Mesothelial cell of epicardium (in vitro differentiated cells): ENCODE measurements at places on chromosomes 1 and 21.

DNA sequence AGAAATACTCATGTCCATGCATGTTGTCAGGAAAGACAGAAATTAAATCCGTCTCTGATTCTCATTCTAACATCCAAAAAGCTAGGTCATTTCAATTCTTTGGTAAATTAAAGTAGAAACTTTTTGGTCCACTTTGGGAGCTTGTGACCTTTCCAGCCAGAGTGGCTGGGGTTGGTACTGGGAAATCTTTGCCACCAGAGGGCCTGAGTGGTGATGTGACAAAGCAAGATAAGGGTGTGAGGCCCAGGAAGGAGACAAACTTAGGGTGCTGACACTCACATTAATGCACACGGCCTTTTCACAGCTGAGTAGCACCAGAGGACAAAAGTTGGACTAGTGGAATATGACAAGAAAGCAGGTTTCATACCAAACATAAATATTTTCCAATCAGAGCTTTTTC, 144.3 kb downstream of the DNM3 start:
- no peak overlapping the region for H3K27ac ChIP-seq
- no peak overlapping the region for H3K4me3 ChIP-seq
- no peaks in the 10 kb centered on the region for H3K36me3 ChIP-seq
- peaks cover 8% of the 10 kb centered on the region for H3K4me1 ChIP-seq
- no peaks in the 10 kb centered on the region for H3K27me3 ChIP-seq

DNA sequence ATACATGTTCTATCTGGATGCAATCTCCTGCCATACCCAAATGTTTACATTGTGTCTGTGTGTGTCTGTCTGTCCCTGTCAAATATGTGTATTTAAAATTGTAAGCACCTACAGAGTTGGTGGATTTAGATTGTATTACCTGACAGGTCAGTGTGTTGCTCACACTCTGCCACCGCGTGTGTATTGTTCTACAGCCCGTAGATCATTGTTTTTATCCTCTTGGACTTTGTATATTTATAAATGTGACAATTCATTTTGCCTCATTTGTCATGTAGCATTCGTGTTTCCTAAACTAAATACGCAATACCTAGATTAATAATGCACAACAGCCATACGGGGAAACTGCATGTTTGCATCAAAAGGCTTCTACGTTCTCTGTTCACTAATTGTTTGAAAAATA, 634 bp downstream of the ALG14 start:
- no peaks in the 10 kb centered on the region for H3K27me3 ChIP-seq
- peak overlapping the region; percentile 98 for H3K27ac ChIP-seq
- H3K36me3 ChIP-seq, result peaks cover 2% of the 10 kb centered on the region
- no peak for DNase-seq
- peak overlapping the region; percentile 97 for H3K4me3 ChIP-seq

- H3K4me1 ChIP-seq, result no peaks in the 10 kb centered on the region
- no peaks in the 10 kb centered on the region for H3K36me3 ChIP-seq
- no peaks in the 10 kb centered on the region for H3K27me3 ChIP-seq
- H3K4me3 ChIP-seq, result no peak overlapping the region
Observed at GRCh38 chr1:189424746-189425331, 1052.8 kb downstream of the BRINP3 start.

DNA sequence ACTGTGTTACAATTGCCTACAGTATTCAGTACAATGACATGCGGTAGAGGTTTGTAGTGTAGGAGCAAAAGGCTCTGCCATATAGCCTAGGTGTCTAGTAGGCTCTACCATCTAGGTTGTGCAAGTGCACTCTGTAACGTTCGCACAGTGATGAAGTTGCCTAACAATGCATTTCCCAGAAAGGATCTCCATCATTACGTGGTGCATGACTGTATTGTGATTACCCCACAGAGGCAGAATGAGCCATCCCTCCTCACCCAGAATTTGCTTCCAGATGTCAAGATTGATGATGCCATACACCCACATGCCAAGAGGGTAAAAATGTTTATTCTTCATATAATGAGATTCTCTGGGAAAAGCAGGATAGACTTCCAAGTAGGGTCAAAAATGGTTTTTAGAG, 199.3 kb upstream of the CTTNBP2NL start:
- H3K36me3 ChIP-seq, result no peaks in the 10 kb centered on the region
- H3K27ac ChIP-seq, result no peak overlapping the region
- peaks cover 14% of the 10 kb centered on the region for H3K27me3 ChIP-seq
- H3K4me1 ChIP-seq, result no peaks in the 10 kb centered on the region

GRCh38 chr21:35579520-35580293, 480.6 kb downstream of the SETD4 start:
- H3K36me3 ChIP-seq, result no peaks in the 10 kb centered on the region
- H3K27me3 ChIP-seq, result peaks cover 10% of the 10 kb centered on the region
- no peak overlapping the region for H3K4me3 ChIP-seq
- no peak overlapping the region for H3K27ac ChIP-seq

DNA sequence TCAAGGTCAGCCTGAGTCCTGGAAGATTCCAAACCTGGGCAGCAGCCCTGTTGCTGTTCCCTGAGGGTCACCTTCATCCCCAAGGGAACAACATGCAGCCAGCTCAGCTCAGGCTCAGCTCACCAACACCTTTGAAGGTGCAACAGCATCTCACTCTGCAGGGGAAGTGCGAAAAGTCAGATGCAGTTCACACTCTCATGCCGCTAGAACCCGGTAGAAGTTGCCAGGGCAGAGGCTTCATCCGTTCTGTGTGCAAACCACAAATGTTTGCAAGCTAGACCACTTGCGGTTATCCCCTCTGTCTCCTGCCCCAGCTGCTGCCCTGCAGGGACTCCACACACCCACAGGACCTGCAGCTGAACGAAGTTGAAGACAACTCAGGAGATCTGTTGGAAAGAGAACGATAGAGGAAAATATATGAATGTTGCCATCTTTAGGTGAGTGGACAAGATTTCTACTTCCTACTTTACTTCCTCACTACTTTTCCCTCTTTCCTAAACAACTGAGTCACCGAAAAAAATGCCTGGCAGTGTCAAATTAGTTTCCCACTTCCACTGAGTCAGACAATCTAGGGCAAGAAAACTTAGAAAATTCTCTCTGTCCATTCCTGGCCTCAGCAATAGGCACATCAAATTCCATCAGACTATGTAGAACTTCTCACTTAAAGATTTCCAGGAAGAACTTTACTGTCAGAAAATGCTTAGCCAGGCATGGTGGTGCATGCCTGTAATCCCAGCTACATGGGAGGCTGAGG, 1.8 kb upstream of the FCRL6 start:
- H3K27ac ChIP-seq, result no peak overlapping the region
- no peaks in the 10 kb centered on the region for H3K36me3 ChIP-seq
- DNase-seq, result no peak
- no peaks in the 10 kb centered on the region for H3K4me1 ChIP-seq

- no peaks in the 10 kb centered on the region for H3K27me3 ChIP-seq
- H3K4me3 ChIP-seq, result peak overlapping the region; percentile 83
- H3K36me3 ChIP-seq, result peaks cover 11% of the 10 kb centered on the region
- DNase-seq, result peak; percentile 68
- H3K27ac ChIP-seq, result peak overlapping the region; percentile 90
- peaks cover 33% of the 10 kb centered on the region for H3K4me1 ChIP-seq
Observed at GRCh38 chr1:224183591-224184312, 712 bp downstream of the DEGS1 start.

DNA sequence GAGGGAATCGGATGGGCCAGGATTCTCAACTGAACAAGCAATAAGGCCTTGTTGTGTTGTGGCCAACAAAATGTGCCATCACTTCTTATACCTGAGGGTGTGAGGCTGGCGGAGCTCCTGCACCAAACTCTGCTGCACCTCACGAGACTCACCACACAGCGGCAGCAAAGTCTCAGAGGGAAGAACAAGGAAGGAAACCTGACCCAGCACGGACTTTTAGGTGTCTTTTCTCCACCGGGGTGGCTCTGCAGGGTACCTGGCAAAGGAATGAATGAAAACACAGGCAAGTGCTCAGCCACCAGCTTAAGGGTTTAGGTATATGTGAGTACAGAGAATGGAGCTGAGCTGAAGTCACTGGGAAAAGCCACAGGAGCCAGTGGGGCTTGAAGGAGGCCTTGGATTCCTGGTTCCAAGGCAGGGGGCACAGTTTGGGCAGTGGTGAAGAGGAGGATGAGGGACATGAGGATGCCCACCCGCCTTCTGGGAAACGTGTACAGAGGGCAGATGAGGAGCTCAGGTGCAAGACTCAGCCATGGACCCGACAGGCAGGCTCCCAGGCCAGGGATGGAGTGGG, 31.1 kb upstream of the HSD3B1 start:
- H3K4me3 ChIP-seq, result no peak overlapping the region
- H3K27me3 ChIP-seq, result peaks cover 6% of the 10 kb centered on the region
- H3K4me1 ChIP-seq, result peaks cover 2% of the 10 kb centered on the region

GRCh38 chr1:16451841-16452528, 11.5 kb downstream of the NECAP2 start:
- H3K27me3 ChIP-seq, result no peaks in the 10 kb centered on the region
- no peak overlapping the region for H3K27ac ChIP-seq
- no peak overlapping the region for H3K4me3 ChIP-seq
- H3K36me3 ChIP-seq, result peaks cover 38% of the 10 kb centered on the region
